Stimulated activated CD4-positive, alpha-beta T cell treated with anti-CD3 and anti-CD28 coated beads, Interleukin-1b, Interleukin-23, amount 100 ng/mL, for 1 hour (primary cell): ENCODE measurements at places on chromosomes 4 and X.

- no peak for DNase-seq
These were observed 204.0 kb downstream of the MID1 start for GRCh38 chrX:10416424-10416823.

- DNase-seq, result no peak
These were observed 32.2 kb downstream of the TBC1D14 start for GRCh38 chr4:6941796-6942195.

DNA sequence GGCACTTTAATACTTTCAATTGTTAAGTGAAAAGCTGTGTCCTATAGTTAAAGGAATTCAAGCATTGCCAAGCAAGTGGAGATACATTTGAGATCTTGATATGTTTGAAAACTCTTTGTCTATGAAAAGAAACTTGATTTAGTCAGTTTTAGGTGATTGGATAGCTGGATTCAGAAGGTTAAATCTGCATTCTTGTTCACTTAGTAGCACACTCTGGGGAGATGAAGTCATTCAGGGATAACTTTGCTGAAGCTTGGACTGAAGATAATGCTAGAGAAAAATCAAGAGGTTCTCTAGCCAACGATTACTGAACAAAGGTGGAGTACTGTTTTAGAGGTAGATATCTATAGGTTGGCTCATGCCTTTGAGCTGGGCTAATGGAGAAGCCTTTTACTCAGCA, 90.6 kb downstream of the DCAF8L2 start:
- DNase-seq, result no peak

GRCh38 chr4:7310451-7310850, 118.1 kb downstream of the SORCS2 start:
- DNase-seq, result no peak

GRCh38 chr4:183517781-183518180, 12.9 kb downstream of the ING2 start:
- no peak for DNase-seq

DNA sequence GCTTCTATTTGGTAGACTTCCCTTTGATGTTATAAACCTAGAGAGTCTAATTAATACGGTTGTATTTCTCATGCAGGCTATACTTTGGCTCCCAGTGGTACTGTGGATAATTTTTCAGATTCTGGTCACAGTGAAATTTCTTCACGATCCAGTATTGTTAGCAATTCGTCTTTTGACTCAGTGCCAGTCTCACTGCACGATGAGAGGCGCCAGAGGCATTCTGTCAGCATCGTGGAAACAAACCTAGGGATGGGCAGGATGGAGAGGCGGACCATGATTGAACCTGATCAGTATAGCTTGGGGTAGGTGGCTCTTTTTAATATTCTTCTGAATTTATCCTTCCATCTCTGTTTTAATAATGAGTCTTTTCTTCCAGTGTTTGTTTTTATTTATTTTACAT, 249.7 kb downstream of the RAPGEF2 start:
- DNase-seq, result no peak

DNA sequence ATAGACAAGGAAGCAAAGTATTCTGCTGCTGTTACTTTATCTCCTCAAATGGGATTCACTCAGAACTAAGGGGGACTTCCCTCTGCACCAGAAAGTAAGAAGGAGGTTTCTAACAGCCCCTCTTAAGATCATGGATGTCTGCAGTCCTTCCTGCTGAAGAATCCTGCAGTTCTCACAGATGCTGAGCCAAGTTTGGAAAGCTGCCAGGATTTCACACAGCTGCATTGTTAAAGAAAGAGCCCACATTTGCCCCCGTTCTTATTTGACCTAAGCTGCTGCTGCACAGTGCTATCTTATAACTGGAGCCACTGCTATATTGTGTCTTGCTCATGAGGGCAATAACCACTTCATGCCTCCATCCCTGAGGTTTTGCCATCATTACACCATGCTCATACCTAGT, 81.1 kb downstream of the FAAH2 start:
- DNase-seq, result no peak

DNA sequence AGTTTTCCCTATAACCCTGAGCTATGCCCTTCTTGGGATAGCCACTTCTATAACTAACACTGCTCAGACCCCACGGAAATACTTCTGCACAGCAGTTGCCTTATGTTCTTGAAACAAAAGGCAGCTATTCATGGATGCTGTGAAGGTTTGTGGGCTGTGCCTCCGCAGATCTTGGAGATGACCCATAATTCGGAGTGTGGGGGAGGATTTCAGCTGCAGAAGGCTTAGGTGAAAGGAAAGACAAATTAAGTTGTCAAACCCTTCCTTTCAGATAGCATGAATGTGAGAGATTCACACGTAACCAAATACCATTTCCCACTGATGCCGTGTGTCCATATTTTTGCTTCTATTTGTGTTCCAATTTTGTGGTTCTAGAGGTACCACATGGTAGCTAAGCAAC, 38.1 kb upstream of the NYX start:
- DNase-seq, result no peak

GRCh38 chr4:156832886-156833285, 138.7 kb downstream of the PDGFC start:
- no peak for DNase-seq

DNA sequence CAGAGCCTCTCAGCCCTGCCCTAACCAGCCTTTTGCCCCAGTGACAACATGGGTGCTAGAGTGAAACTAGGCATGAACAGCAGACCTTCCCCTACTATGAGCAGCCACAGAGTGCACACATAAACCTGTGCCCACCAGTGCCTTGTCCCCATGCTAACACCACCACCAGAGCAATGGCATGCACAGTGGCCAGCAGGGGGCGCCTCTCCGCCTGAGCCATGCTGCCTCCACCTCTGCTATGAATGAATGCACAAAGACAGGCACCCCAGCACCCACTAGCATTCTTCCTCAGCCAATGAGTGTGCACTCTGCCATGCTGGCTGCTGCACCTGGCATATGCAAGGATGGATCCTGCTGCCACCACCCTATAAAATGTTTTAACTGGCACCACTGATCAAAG, 286.9 kb upstream of the FGF16 start:
- no peak for DNase-seq

- DNase-seq, result no peak
These were observed 568 bp downstream of the HTT start for GRCh38 chr4:3074846-3075651.

DNA sequence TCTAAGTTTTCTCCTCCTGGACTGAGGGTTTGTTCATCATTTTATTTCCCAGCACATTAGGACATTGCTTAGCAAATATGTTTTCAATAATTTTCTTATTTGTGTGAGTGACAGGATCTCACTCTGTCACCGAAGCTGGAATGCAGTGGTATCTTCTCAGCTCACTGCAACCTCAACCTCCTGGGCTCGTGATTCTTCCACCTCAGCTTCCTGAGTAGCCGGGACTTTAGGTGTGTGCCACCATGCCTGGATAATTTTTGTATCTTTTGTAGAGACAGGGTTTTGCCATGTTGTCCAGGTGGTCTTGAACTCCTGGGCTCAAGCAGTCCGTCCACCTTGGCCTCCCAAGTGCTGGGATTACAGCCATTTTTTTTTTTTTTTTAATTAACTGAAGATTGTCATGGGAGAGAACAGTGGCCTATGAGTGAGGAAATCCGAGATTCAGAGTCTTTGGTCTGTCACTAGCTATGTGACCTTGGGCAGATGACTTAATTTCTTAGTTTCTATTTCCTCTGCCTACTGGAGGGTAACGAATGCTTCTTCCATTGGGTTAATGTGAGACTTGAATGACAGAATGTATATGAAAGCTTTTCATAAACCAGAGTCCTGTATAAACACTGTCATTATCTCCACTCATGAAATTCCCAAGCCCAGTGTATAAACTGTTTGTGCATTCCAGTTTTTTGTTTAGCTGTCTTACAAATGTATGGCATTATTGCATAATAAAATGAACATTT, 23.9 kb downstream of the MOB1B start:
- no peak for DNase-seq

- DNase-seq, result no peak
These were observed 746 bp downstream of the PPAT start for GRCh38 chr4:56434599-56435139.

- no peak for DNase-seq
These were observed 52.1 kb downstream of the NPY5R start for GRCh38 chr4:163395758-163396157.

- no peak for DNase-seq
These were observed 24.9 kb upstream of the DDX3X start for GRCh38 chrX:41308884-41309647.

- DNase-seq, result no peak
These were observed 35.9 kb upstream of the CXCL8 start for GRCh38 chr4:73704314-73705055.

- DNase-seq, result no peak
These were observed 133.4 kb downstream of the KLHL8 start for GRCh38 chr4:87087015-87087414.

DNA sequence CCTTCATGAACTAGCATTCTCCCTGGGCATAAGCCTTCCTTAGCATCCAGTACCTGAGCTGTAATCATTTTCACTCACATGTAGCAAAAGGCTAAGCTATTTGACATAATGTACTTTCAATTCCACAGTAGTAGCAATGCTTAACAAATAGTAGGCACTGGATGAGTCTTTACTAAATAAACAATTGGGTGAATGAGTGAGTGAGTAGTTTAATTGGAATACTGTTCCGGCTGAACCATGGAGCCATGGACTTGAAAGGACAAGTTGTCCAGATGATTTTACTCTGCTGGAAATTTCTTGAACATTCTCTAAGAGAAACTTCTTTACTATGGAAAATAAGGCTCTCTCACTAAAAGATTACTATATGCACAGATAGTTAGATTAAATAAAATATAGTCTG, 159.3 kb downstream of the FAM47B start:
- no peak for DNase-seq

DNA sequence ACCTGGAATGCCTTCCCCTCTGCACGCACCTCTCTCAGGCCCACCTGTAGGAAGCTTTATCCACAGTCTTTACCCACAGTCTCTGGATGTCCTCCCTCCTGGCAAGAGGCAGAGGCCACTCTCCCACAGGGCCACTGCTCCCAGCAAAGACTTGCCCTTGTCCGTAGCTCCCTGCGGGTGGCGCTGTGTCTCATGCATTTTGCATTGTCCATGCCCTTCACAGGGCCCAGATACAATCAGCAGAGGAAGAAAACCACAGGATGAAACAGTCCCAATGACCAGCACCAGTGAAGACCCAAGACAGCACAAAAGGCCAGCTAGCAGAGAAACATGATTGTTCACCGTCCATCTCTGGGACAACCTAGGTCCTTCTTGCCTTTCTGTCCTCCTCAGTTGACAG, 2.1 kb upstream of the NSG1 start:
- DNase-seq, result no peak

DNA sequence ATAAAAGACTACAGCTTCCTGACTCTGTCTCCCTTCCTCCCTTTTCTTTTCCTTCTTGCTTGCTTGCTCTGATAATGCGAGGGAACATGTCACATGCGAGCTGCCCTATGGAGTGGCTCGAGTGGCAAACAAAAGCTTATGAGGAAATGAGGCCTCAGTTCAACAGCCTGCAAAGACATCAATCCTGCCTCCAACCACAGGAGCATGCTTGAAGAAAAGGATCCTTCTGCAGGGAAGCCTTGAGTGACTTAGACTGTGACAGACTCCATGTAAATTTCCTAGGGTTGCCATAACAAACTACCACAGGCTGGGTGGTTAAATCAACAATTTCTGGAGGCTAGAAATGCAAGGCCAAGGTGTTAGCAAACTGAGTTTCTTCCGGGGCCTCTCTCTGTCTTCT, 152.5 kb downstream of the NR3C2 start:
- DNase-seq, result no peak

DNA sequence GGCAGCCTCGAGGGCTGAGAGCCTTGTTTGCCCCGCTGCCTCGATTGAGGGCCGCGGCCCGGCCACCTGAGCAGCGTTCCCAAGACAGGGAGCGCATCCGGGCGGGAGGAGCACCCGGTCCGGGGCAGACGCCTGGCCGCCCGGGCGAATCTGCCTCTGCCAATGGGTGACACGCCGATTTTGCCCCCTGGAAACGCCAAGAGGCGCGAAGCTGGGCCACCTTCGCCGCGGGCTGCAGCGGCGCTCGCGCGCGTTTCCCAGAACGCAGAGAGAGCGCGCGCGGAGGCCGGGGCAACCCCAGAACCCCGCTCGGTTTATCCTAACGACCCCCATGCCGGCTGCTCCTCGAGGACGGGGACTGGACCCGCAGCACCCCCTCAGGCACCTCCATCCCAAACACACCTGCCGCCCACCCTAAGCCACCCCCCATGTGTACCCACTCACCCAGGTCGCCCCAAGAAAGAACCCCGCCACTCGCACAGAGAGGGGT, 575 bp downstream of the MAP7D2 start:
- no peak for DNase-seq

GRCh38 chrX:16469870-16470269, 180.1 kb upstream of the S100G start:
- no peak for DNase-seq
